RPMI8226 (cell line): ENCODE measurements at places on chromosomes 6 and 20.

- DNase-seq, result no peak
Measured at GRCh38 chr6:113733381-113733780, 123.8 kb upstream of the MARCKS start.

GRCh38 chr6:44704240-44705150 is 317.0 kb downstream of the CDC5L start:
- no peak for DNase-seq

- no peak for DNase-seq
Measured at GRCh38 chr6:169251822-169252504, 1.7 kb downstream of the THBS2 start.

GRCh38 chr6:170074907-170075306 is 216.0 kb downstream of the DLL1 start:
- DNase-seq, result no peak

GRCh38 chr6:74277777-74278186 is 581.8 kb downstream of the CD109 start:
- DNase-seq, result no peak

DNA sequence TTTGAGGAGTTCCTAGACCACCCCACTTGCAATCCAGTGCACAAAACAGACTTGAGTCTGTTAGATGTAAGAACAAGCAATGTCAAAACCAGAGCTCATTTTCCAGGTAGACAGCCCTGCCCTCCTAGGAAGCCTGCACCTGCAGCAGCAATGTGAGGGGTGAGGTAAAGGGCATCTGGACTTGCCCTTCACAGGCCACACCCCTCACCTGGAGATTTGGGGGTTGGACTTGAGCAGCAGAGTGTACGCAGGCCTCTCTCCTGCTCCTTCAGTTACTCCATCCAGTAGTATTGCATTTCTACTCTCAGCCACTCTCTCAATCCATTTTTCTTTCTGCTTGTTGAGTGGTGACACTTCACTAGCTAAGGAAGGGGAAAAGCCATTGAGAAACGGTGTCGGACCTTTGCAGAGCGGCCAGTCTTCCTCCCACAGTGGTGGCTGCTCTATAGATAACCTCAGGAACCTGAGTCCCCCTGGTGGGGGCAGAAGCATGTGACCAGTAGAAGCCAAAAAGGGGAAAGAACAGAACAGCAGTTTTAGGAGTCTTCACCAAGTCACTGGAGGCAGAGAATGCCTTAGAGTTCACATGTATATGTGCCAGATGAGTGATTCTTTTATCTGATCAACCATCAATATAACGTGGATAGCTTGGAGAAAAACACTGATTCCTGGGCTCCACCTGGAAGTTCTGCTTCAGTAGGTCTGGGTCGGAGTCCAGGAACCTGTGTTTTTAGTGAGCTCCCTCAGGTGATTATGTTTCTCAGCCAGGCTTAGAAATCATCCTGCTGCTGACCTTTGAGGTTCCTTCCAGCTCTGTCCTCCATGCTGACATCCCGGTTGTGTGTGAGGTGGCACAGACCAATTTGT is 28.0 kb downstream of the ARFGEF2 start:
- no peak for DNase-seq

- no peak for DNase-seq
Measured at GRCh38 chr6:38482466-38482865, 157.3 kb downstream of the BTBD9 start.

- DNase-seq, result no peak
Measured at GRCh38 chr20:47097691-47098622, 203.3 kb downstream of the EYA2 start.

GRCh38 chr6:7825986-7826385 is 84.6 kb downstream of the TXNDC5 start:
- no peak for DNase-seq

- DNase-seq, result peak; percentile 81
Measured at GRCh38 chr6:159106627-159107241, 61.9 kb upstream of the TAGAP start.

- DNase-seq, result no peak
Measured at GRCh38 chr20:51284176-51284575, 258.3 kb downstream of the NFATC2 start.

DNA sequence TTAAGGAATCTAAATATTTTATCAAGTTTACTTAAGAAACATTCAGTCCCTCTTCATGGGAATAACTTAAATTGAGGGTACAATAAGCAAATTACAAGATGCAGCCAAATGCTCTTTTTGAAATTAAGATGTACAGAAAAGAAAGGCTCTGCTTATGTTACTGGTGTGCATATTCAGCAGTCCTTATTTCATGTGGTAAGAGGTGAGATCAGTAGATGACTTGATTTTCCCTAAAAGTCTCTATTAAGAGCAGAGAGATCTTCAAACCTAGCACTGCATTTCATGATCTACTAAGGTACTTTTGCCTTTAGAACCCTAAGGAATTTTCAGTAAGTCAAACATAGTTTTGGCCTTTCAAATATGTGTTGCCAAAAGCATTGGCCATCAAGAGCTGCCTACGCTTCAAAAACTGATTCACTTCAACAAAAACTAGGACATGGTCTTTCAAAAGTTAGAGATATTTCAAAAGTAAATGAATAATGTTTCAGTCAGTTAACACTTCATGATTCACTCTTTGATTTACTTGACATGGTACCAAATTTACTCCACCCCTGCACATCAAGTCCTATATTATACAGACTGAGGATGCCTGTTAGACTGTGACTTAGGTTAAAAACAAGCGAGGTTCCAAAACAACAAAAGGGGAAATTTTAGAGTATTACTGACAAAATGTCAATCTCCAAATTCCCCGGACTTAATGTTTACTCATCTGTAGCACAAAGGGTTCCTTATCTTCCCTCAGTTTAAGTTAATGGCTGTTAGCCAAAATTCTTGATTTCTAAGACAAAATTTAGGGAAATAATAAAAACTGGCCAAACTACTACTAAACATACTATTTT is 19.2 kb downstream of the C6orf62 start:
- no peak for DNase-seq

DNA sequence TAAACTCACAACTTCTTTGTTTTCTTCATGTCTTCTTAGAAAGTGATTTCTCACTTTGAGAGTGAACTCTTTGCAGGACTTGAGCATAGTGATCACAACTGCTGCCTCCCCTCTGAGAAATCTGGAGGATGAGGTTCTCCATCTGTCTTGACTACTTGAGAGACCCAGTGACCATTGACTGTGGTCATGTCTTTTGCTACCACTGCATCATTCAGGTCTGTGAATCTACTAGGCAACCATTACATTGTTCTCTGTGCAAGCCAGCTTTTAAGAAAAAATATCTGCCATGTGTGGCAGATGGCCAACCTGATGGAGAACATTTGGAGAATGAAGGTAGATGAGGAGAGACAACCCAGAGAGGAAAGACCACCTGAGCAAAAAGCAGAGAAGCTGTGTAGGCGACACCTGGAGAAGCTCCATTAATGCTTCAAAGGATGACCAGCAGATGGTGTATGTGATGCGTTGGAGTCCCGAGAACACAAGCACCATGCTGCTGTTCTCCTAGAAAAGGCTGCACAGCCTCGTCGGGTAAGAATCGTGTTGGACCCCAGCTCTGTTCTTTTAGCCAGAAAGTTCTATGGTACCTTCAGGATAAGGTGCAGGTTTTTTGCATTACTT is 25.1 kb upstream of the TRIM26 start:
- peak; percentile 55 for DNase-seq

DNA sequence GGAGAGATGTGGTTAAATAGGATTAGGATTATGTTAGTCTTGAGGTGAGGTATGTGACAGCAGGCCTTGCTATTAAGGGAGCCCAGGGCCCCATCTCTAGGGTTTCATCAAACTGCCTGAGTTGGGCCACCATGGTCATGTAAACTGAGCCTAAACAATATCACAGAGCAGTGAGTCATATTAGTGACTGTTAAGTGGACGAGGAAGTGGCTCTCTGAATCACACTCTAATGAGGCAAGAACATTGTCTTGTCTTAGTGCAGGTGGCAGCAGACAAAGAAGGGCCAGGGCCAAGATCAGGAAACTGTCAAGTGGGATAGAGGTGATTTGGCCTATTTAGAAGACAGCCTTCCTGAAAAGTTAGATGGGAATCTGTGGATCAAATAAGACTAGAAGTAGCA is 23.1 kb downstream of the ENPP3 start:
- no peak for DNase-seq

- DNase-seq, result no peak
Measured at GRCh38 chr6:154402081-154402780, 45.6 kb upstream of the IPCEF1 start.
